Smooth muscle cell of trachea (primary cell): ENCODE measurements at places on chromosomes 1 and 21. TPM values are rescaled to one million over a fixed set of nuclear protein-coding genes. Genes with fewer than 3 reads are reported as not detected.

Gene TNFRSF25
- total RNA-seq = 1.0 and 4.5 TPM in 2 replicates

Gene ACTA1
- total RNA-seq = not detected in 2 replicates

Gene L1TD1
- 0.17 and 0.29 TPM in 2 replicates for total RNA-seq

Gene AMPD1
- total RNA-seq = not detected in 2 replicates

Gene PTCH2
- total RNA-seq = 0.33 and 0.73 TPM in 2 replicates

Gene MTARC2
- total RNA-seq = 6.1 and 14.2 TPM in 2 replicates

Gene SLX9
- total RNA-seq = 12.6 and 13.4 TPM in 2 replicates

Gene RPS6KC1
- 36.1 and 39.0 TPM in 2 replicates for total RNA-seq

Gene CFHR3
- not detected in 2 replicates for total RNA-seq

Gene VCAM1
- 2.9 and 23.3 TPM in 2 replicates for total RNA-seq

Gene LCE3E
- total RNA-seq = not detected in 2 replicates

Gene COL9A2
- 2.5 and 7.1 TPM in 2 replicates for total RNA-seq

Gene KANK4
- total RNA-seq = 0.15 TPM in 1 of 2 replicates, not detected in the other
